GM12865 (cell line): ENCODE measurements at places on chromosomes 3 and 15.

DNA sequence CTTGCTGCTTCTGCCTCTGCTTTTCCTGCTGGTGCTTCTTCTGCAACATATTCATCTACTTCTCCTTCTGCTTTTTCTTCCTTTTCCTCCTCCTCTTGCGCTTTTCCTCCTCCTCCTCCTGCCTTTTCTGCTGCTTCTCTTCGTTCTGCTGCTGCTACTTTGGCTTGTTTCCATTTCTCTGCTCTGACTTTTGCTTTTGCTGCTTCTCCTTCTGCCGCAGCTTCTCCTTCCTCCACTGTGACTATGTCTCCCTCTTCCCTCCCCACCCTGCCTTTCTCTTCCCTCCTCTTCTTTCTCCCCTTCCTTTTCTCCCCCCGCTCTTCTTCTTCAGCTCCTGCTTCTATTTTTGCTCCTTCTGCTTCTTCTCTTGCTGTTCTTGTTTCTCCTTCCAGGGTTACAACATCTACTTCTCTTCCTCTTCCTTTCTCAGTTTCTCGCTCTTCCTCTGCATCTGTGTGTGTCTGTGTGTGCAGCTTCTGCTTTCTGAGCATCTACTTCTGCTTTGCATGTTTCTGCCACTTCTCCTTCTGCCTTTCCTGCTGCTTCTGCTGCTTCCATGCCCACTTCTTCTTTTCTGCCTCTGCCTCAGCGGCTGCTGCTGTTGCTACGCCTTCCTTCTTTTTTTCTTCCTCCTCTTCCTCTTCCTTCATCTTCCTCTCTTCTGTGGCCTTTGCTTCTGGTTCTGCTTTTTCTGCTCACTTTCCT, 51.4 kb downstream of the FAM43A start:
- peak; percentile 30 for DNase-seq

- no peak for DNase-seq
Measured at GRCh38 chr3:194421-194820, 2.1 kb upstream of the CHL1 start.

- peak; percentile 85 for DNase-seq
Measured at GRCh38 chr3:133477487-133477886, 77.6 kb downstream of the BFSP2 start.

GRCh38 chr15:63909819-63910437, 76.2 kb upstream of the HERC1 start:
- DNase-seq, result no peak

- no peak for DNase-seq
Measured at GRCh38 chr15:89095073-89095472, 6.8 kb downstream of the ABHD2 start.

- DNase-seq, result no peak
Measured at GRCh38 chr15:89662893-89663626, 7.8 kb upstream of the KIF7 start.

DNA sequence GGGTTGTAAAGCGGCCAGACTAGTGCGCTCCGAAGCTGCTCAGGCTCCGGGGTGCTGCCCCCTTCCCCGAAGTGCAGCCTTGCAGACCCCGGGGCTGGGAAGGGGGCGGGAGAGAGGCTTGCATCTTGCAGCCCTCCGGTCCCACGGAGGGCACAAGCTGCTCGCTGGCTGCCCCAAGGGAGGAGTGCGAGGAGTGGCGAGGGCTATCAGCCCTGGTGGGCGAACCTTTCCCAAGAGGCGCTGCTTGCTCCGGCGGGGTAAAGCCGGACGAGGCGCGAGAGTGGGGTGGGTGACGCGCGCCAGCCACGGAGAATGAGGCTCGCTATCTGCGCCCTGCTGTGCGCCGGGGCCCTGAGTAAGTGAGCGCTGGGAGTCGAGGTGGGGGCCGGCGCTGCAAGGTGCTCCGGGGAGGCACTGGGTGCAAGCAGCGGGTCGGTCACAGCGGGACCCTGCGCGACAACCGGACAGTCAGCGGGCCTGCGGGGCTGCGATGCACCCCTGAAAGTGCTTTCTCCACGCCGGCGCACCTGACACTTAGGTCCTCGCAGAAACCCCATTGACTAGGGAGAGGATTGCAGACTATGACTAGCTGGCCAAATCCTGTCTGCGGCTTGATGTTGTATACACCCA, 12.7 kb upstream of the TOPBP1 start:
- no peak for DNase-seq

DNA sequence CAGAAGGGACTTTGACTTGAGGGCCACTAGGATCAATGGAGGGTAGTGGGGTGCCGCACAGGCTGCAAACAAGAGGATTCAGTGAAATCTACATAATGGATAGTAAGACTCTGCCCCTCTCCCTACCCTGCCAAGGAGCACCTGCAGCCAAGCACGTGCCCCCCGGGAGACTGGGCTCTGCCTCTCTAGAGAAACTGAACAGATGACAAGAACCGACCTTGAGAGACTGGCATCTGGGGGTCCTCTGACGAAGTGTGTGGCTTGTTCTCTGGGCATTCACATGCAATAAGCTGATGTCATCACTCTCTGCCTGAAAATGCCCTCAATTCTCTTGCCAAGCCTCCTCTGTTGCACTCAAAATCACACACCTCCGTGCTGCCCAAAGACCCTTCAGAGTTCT, 132.3 kb downstream of the FAM43A start:
- no peak for DNase-seq

DNA sequence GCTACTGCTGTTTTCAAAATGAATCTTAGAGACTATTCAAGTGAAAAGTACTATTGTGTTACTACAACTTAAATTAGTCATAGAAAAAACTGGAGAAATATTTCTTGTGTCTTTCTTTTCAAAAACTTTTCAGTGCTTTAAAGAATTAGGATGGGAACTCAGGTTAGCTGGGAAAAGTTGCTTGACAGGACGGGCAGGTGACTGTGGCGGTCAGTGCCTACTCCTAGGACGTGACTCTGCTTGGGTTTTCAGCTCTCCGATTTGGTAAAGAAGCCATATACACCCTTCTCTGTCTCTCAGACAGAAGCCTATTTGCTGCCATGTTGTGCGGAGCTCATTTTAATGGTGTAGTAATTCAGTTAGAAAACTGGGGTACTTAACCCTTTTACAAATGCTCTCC, 89.8 kb upstream of the CACNA2D3 start:
- DNase-seq, result no peak

DNA sequence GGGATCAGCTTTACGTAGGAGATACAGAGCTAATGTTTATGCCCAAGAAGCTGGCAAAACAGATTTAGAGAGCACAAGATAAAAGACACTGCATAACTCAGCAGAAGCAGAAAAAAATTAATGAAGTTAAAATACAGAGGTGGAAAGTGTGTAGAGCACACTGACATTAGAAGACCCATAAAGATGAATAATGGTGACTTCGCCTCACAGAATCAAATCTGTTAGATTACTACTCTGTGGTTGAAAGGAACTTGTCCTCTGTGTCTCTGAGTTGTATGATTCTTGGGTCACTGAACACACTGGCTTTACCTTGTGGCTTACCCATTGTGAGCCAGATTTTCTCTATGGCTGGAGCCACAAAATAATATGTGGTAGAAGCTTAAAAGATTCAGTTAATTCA, 224.4 kb downstream of the PLCH1 start:
- DNase-seq, result no peak

DNA sequence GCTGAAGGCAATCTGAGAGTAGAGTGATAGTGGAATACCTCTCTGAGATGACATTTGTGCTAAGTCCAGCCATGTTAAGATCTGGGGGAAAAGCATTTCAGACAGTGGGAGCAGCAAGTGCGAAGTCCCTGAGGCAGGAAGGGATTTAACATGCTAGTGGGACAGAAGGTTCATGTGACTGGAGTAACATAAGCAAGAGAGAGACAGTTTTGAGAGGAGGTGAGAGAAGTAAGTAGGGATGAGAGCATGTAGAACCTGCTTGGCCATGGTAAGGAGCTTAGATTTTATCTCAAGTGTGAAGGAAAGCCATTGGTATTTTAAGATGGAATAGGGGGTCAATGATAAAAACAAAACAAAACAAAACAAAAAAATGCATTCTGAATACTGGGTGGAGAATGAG, 358.6 kb upstream of the KCNH8 start:
- no peak for DNase-seq

- peak; percentile 75 for DNase-seq
Measured at GRCh38 chr3:51637941-51638471, 33.0 kb upstream of the TEX264 start.

- DNase-seq, result no peak
Measured at GRCh38 chr3:151856118-151856517, 17.3 kb upstream of the SUCNR1 start.

DNA sequence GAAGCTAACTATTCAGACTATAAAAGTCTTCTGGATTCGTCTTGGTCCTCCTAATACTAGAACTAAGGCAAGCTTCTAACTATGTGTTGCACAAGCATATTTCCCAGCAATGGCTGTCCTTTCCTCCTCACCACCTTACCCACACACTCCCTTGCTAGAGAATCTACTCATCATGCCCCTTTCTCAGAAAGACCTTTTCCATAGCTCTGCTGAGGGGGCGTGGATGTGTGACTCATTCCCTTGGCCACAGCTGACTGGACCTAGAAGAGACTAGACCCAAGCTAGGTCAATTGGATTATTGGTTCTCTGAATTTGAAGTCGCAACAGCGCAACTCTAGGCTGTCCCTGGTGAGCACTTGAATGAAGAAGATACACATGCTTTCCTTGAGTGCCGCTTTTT, 47.1 kb downstream of the ERC2 start:
- DNase-seq, result no peak

DNA sequence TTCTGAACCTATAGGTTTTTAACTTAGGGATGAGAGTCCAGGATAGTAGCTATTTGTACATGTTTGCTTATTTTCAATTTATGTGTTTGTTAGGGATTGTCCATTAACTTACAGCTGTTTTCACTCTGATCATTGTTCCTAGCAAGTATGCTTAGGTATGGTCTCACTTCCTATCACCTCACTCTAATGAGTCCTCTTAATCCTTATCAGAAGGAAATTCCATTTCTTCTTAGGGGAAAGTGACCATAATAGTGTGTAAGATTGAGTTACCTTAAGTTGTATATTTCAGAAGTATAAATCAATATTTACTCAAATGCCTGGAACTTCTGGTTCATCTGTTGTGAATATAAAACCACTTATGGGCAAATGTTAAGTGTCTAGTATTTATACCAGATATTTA, 53.0 kb downstream of the PIAS1 start:
- no peak for DNase-seq

- DNase-seq, result no peak
Measured at GRCh38 chr3:9241956-9242355, 7.5 kb downstream of the SRGAP3 start.

DNA sequence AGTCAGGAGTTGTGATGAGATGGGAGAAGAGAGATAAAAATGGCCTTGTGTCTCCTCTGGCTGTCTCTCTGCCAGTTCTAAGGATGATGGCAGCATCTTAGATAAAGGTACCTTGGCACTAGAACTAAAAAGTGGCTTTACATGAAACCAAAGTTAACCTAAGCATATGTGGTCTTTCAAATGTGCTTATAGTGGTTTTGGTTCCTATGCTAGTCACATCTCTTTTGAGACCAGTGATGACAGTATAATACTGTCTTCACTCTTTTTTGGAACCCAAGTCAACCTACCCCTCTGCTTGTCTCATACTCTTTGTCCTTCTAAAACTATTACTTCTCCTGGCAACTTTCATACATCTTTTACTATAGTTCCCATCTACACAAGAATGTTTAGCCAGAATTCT, 142.2 kb upstream of the SATB1 start:
- DNase-seq, result no peak

- DNase-seq, result no peak
Measured at GRCh38 chr3:113124256-113124830, 87.0 kb upstream of the BOC start.

GRCh38 chr3:25663347-25663868, 1.3 kb downstream of the TOP2B start:
- DNase-seq, result peak; percentile 52

GRCh38 chr3:189288348-189289235, 116.8 kb downstream of the TPRG1 start:
- peak; percentile 83 for DNase-seq

DNA sequence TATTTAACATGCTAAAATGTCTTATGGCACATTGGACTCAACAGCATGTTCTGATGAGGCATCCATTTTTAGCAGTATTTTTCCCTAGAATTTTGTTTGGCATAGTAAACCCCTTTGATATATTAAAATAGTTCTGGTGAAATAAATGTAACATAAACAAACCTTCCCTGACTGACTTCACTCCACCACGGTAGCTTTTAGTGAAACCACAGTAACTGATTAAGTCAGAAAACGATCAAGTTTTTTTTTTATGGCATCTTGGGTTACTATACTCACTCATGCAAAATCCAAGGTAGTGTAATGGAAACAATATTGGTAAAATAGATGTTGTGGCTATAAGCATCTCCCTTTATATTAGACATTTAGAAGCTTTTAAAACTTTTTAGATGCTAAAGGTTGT, 2.8 kb downstream of the SERP1 start:
- no peak for DNase-seq

GRCh38 chr3:22045882-22046281, 294.9 kb upstream of the ZNF385D start:
- no peak for DNase-seq

- no peak for DNase-seq
Measured at GRCh38 chr15:38479756-38480155, 25.8 kb downstream of the FAM98B start.

DNA sequence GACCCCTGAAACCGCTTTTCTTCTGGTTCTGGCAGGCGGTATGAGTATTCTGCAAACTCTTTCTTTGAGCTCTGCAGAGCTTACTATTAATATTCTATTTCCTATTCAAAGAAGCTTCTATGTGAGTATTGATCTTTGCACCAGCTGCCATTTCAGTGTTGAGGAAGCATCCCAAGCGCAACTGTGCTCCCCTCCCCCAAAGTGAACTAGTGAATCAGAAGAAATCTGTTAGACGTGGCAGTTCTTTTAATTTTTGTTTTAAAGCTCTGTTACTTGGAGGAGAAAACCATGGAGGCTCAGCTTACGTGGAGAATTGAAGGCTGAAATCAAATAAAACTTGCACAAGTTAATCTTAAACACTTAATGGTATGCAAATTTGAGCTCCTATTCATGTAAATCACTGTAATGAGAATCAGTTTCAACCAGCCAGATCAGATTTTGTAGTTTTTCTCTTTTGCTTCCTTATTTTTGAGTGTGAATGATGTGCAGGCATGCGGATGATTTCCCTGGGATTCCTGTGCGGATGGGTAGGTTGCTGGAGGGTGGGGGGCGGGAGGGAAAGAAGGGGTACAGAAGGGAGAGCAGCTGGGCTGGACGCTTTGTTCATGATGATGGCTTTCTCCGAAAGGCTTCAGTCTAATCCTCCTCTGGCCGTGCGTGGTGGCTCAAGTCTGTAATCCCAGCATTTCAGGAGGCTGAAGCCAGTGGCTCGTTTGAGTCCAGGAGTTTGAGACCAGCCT, 16.1 kb upstream of the AGBL1 start:
- DNase-seq, result no peak

DNA sequence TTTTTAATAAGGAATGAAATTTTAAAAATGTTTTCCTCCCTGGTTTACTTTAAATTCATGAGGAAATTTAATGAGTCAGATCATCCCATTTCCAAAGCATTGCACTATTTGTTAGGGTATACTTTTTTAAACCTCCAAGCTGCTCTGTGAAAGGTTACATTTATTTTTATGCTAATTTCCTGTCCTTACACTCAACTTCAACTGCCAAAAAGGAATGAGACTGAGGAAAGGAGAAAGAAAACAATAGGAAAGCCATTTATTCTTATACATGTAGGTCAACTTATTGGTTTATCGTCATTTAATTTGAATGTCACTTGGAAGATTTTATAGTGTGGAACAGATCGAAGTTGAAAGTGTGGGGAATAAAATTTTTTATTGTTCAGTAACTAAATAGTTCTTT, 104.1 kb downstream of the ALCAM start:
- no peak for DNase-seq

GRCh38 chr3:9399746-9400145, 2.3 kb downstream of the SETD5 start:
- peak; percentile 63 for DNase-seq
